ENCODE measurements at places on chromosomes 6 and 20.

GRCh38 chr20:47576516-47577033 lies 74.9 kb downstream of the NCOA3 start:
- DNase-seq = peak; percentile 61

DNA sequence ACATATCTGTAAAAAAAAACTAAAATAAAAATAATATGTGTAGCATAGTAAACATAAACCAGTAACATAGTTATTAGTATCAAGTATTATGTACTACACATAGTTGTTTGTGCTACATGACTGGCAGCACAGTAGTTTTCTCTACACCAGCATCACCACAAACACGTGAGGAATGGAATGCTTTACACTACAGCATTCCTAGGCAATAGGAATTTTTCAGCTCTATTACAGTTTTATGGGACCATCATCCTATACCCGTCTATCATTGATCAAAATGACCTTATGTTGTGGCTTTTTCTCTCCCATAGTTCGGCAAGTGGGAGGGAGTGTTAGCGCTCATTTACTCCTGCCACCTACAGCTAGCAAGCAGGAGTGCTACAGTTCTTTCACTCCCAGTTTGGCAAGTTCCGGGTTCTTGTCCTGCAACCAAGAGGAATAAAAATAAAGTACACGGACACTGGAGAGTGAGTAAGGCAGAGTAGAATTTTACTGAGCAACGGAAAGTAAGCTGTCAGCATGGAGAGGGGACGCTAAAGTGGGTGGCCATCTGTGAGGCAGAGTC lies 196.8 kb upstream of the HSF2 start:
- DNase-seq = no peak

DNA sequence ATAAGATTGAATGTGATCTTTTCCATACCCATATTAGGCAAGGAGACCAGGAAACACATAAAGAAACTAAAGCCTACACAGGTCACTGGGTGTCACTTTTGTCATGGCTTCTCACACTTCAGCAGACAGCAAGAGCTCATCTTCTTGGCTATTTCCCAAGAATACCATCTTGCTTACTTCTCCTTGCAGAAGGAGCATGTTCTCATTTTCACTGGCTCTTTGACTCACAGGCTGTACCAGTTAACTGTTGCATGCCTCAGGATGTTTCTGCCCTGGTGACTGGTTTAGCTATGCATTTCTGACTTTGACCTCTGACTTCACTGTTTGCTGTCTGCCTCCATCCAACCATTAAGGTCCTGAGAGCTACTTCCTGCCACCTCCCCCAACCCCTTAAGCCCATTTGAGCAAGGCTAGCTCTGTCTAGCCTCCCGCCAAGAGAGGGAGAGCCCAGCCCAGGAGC lies 40.3 kb upstream of the OGFRL1 start:
- peak; percentile 97 for DNase-seq

GRCh38 chr6:72850040-72850439 lies 228.2 kb downstream of the KCNQ5 start:
- DNase-seq = no peak

DNA sequence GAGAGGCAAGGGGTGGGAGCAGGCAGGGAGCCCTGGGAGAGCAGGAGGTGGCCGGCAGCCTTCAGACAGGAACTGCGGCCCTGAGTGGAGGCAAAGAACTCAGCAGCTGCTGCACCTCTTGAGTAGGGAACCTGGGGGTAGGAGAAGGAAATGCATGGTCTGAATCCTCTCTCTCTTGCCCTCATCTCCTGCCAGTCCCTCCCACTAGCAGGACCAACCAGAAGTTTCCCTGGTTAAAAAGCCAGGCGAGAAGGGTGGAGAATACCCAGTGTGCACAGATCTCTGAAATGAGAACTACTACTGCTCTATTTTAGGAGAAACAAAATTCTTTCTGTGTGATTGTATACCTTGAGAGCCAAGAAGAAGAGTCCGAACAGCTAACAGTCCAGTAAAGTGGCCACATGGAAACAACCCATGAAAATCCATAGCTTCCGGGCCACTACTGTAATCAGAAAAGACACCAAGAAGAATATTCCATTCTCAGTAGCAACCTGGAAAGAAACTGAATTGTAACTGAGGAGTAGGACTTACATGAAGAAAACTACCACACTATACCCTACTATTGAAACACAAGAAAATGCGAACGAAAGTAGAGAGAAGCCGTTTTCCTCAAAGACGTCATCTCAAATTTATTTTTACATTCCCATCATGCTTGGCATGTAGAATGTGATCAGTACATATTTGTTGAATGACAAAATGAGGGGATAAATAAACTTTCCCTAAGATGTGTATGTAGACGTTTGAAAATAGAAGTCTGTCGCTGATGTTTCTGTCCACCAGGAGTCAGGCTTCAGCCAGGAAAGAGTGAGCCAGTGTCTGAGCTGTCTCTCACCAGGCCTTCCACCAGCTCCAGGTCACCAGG lies 25.6 kb downstream of the WRNIP1 start:
- DNase-seq = peak; percentile 52

DNA sequence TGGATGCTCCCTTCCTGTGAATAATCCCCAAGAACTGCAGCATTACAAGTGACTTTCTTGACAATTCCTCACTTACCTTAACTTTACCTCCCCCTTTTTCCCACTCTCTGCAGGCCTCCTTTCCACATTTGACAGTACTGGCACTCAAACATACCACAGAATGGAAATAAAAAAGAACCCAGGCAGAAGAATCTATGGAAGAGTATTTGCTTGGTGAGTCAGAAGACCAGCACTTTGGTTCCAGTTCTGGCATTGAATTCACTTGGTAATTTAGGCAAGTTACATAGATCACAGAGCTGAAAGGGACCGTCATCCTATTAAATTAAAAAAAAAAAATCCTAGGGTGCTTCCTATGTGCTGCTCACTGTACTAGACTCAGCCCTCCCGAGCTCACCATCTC lies 55.0 kb downstream of the BTBD9 start:
- no peak for DNase-seq

GRCh38 chr6:161204866-161205557 lies 68.8 kb downstream of the AGPAT4 start:
- no peak for DNase-seq

DNA sequence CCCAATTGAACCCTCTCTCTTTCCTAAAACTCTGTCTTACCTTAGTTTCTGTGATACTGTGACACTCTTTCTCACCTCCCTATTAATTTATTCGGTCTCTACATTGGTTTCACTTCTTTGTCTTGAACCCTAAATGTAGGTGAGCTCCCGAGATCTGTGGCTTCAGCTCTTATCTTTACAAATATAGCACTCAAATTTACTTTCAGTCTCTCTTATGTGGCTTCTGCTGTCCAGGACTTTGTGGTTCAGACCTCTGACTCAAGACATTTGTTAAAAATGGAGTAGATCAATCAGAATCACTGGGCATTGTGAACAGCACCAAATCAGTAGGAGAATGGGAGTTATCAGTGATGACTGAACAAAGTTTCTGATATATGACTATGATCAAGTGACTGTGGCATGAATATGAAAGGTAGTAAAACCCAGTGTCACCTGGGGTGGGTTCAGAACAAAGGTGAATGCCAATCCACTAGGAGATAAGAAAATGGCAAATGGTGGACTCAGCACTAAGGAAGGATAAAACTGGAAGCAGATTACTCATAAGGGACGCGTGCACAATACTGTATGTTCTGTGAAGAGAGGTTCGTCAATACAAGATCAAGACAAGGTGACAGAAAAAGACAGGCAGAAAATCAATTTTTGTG lies 27.2 kb downstream of the IL17F start:
- DNase-seq = no peak

GRCh38 chr20:6994452-6994851 lies 227.0 kb downstream of the BMP2 start:
- peak; percentile 100 for DNase-seq

GRCh38 chr6:52555518-52556233 lies 21.2 kb downstream of the TRAM2 start:
- no peak for DNase-seq

DNA sequence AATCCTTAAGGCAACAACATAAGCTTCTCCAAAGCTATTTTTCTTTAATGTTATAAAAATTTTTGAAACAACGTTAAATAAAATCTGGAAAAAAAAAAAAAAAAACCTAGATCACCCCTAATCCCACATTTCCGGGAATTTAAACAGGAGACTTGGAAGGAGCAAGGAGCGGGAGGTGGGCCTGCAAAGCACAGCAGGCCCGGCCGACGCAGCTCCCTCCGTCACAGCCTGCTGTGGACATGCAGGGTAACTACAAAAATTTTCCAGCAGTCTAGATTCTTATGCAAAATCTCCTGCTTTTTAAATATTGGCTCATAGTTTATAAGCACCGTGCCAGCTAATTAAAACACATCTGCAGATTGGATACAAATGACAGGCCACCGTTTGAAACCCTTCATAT lies 23.5 kb downstream of the FOXF2 start:
- no peak for DNase-seq

DNA sequence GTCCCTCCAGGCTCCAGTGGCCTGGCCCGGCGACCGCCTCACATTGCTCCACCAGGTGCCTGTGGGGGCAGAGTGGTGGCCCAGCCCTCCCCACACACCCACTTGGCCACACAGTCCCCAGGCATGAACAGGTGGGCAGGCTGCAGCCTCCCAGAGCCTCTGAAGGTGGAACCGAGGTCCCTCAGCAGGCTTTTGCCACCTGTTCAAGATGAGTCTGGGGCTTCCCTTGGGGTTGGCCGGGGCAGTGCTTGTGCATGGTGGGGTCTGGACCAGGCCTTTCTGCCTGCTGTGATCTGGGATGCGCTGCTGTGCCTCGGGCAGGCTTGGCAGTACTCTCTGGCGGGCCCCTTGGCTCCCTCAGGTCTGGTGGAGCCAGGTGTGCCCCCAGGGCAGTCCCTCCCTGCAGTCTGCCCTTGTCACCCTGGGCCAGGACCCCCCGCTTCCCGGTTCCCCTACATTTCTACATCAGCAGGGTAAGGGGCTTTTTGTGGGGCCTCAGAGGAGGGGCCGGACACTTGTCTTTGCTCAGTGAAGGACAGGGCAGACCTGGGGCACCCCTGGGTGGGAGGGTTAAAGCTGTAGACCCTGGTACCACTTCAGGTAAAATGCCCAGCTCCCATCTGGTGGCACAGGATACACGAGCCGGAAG lies 2.7 kb upstream of the COL9A3 start:
- DNase-seq = no peak

DNA sequence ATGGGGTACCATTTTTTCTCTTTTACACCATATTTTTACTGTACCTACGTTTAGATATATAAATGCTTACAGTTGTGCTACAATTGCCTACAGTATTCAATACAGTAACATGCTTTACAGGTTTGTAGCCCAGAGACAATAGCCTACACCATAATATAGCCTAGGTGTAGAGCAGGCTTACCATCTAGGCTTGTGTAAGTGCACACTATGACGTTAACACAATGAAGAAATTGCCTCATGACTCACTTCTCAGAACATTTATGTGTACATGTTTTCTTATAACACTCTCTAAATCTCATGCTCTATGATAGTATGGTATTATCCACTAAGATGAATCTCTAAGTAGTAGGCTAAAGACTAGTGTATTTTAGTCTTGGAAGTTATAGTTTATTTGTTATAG lies 13.5 kb downstream of the GPR63 start:
- DNase-seq = no peak

DNA sequence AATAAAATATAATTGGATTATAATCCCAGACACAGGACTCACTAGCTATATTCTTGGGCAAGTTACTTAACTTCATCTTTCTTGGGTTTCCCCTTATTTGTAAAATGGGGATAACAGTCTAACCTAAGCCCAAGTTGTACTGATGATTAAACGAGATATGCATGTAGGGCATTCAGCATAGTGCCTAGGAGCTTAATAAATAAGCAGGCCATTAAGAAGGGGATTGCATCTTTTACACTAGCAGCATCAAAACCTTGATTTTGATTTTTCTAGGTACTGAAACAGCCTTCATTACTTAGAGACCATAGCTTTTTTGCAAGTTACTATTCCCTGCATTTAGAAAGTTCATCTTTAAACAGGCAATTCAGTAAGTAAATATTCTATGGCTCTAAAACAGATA lies 2.2 kb upstream of the QKI start:
- DNase-seq = no peak

- no peak for DNase-seq
Observed at GRCh38 chr6:153976921-153977693, 61.9 kb upstream of the OPRM1 start.

DNA sequence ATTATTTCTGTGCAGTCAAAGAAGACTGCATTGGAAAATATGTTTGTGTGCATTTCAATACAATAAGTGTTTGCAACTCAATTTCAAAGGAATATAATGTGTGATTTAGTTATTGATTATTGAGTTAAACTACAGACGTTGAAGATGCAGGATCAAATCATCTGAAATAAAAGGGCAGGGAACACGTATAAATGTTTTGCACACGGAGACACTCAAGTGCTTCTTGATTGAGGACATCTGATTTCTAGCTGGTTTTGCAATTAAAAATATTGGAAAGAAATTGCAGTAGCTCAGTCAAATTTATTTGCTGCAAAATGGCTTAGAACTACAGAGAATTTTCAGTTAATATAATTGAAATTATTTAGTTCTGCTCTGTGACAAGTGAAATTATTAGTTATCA lies 412.7 kb downstream of the UTRN start:
- DNase-seq = no peak

GRCh38 chr20:37741570-37741969 lies 47.7 kb downstream of the CTNNBL1 start:
- DNase-seq = no peak

- no peak for DNase-seq
Observed at GRCh38 chr6:33869826-33870423, 66.1 kb upstream of the MLN start.

DNA sequence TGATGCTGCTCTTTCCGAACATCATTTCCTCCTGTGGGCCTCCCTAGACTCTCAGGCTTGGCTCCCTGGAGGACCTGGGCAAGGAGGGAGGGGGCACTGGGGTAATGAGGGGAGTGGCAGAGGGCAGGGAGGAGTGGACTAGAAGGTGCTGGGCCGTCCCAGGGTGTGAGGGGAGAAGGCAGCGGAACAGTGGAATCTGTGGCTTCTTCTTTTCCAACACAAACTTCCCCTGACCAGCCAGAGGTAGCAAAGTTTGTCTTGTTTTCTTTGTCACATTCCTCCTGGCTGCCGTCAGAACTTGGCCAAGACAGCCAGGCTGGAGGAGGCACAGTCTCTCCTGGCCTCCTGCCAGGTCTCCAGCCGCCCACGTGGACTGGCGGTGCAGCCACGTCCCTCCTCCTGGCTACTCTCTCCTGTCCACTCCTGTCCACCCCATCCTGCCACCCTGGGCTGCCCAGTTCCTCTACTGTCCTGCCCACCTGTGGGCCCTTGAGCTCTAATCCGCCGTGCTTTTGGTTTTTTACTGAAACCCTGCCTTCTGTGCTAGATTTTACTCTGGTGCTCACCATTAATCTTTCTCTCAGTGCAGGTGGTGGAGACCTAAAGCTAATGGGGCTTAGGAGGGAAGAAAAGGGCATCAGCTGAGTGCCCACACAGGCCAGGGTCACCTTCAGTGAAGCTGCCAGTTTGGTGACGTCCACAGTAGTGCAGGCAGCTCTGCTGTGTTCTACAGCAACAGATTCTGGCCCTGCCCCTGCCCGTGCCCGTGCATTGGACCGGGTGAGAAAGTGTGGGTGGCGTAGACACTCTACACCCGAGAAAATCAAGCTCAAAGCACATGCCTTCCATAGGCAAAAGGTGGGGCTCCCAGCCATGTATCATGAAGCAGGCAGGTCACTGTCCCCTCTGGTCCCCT lies 2.8 kb upstream of the CDSN start:
- no peak for DNase-seq

- no peak for DNase-seq
Observed at GRCh38 chr6:93964321-93964720, 545.0 kb upstream of the EPHA7 start.

All from epithelial cell of proximal tubule (primary cell).